ENCODE measurements at places on chromosomes 7 and 10. TPM values are rescaled to one million over a fixed set of nuclear protein-coding genes. Genes with fewer than 3 reads are reported as not detected.
A peak's percentile ranks its signal among the peaks of the same experiment; 100 is the strongest.

GRCh38 chr10:84933402-84933801 is 605.0 kb downstream of the CCSER2 start:
- no peak for DNase-seq

DNA sequence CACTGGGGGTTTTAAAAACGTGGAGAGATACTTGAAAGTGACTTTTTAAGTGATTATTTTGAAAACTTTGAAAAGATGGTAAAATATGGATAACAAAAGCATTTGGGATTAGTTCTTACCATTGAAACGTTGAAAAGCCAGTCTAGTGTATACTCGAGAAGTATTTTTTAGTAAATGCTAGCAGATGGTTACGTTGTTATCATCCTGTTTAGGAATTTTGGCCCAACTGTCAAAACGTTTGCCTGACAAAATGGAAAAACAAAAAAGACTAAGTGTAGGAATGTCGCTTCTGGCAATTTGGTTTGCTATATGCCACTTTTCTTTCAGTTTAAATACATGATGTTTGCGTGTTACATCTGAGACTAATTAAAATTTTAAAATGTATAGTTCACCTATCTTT is 1.2 kb downstream of the RBM33 start:
- no peak for DNase-seq

- DNase-seq: no peak
Observed at GRCh38 chr10:7872041-7872442, 53.7 kb downstream of the TAF3 start.

DNA sequence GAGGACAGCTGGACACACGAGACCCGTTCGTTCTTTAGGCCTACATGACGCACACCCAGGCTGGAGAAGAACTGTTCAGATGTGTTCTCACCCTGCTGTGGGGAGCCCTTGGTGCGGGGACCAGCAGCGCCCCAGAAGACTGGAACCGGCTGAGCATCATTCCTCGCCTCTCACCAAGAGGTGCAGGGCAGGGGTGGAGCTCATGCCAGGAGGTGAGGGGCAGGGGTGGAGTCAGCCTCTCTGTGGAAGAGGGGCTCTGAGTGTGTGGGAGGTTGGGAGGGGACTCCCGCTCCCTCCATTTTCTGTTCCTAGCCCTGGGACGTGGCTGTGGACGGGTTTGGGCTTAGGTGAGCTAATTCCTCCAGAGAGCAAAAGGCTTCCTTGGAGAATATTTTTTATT is 66.0 kb upstream of the SHH start:
- peak; percentile 40 for DNase-seq

GRCh38 chr10:6065406-6065805 is 3.2 kb upstream of the IL2RA start:
- DNase-seq: peak; percentile 58

SFTPA1 gene
- not detected for total RNA-seq

PSD gene
- 439 TPM for total RNA-seq

CRTAC1 gene
- total RNA-seq: 3.9 TPM
